NCI-H1417 (cell line): ENCODE measurements at places on chromosomes 5 and 9.
A peak's percentile ranks its signal among the peaks of the same experiment; 100 is the strongest.

DNA sequence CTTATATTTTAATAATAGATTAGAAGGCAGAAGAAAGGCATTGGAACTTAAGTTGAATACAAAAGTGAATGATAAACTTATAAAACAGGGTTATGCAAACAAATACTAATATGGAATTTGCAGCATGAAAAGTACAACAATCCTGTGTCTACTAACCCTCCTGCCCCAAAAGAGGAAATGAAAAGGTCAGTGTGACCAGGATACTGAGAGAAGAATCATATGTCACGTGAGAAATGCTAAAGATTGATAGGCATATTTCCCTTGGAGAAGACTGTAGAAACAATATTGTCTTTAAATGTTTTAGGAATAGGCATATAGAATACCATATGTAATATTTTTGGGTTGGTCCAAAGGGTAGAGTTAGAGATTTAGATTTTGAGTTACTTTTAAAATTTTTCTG lies 3.8 kb downstream of the WDR36 start:
- DNase-seq: no peak

DNA sequence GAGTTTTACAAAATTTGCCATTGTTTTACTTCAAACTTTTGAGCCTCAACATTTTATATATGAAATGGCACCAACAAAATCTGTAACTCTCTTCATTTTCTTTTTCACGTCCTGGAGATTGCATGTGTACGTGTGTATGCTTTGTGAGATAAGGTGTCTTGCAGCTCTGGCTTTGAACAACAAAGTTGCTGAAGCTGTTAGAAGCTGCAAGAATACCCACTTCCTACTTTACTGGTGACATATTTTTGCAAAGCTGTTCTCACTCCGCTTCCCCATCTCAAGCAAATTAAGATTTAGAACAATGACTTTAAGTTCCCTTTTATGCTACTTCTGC lies 41.8 kb downstream of the FYB1 start:
- no peak for DNase-seq

DNA sequence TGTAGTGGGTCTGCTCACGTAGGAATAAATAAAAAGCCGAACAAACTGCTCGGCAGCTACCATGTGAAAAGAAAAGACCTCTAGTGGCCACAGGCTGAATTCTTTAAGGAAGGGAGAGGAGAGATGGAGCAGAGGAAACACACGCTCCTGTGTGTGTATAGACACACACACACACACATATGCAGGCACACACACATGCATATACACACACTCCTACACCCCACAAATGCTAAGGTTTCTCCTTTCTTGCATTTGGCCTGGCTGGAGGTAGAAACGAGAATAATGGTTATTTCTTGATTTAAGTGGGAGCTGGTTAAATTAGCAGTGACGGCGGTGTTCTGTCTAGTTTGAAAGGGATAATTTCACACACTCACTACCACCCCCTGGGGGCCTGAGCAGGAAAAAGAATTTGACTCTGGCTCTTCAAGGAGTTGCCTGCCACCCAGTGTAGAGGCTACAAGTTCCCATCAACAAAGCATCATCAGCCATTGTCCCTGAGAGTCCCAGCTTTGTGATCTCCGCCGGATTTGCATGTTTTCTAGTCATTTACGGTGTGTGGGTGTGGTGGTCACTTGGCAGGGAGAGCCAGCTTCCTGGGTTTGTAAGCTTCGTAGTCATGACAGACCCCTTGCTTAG lies at the start of gene INSYN2B:
Gene INSYN2B, minus strand, starts transcription at position 78 of the 636 bp plus-strand sequence. CDS start 96,597 bp downstream, outside the sequence.
- peak; percentile 28 for DNase-seq

DNA sequence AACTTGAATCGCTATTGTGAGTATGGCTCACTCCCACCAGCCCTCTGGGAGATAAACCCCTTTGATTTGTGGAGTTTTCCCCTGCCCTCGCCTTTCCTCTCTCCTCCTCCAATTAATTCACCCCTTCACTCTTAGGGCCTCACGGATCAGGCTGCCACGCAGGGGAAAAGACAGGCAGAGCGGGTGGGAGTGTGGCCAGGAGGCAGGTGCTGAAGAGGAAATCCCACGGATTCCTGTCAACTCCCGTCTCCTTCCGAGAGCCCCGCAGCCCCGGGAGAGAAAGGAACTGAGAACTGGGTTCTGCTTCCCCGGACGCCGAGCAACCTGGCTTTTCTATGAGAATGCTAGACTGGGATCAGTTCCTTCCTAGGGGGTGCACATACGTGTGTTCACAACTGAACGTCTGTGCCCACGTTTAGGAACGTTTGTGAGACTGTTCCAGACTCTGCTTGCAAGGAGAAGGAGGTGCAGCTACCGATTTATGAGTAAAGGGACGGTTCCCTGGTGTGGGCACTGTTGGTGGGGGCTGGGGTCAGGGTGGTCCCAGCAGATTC lies 314.5 kb upstream of the TLE4 start:
- no peak for DNase-seq

GRCh38 chr9:129242191-129242941 lies 64.3 kb upstream of the IER5L start:
- no peak for DNase-seq

DNA sequence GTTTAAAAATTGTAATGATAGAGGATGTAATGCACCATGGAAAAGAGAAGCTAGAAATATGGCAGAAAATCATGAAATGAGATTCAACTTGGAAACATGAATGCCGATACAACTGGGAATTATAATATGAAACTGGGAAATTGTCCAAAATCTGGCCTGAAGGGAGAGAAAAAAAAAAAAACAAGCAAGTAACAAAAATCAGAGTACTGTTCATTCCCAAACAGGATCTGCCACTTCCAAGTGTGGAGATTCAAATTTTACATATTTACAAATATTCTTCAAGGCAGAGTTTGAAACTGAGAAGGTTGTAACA lies 56.6 kb upstream of the MOCS2 start:
- DNase-seq: no peak

GRCh38 chr5:75681125-75681830 lies 36.0 kb downstream of the POC5 start:
- DNase-seq: no peak

- peak; percentile 43 for DNase-seq
Measured at GRCh38 chr9:4738866-4739586, 2.0 kb downstream of the AK3 start.
